Bronchial smooth muscle cell (primary cell): ENCODE measurements at places on chromosomes 2 and 18. TPM values are rescaled to one million over a fixed set of nuclear protein-coding genes. Genes with fewer than 3 reads are reported as not detected.

The ABCG5 gene
- not detected in 2 replicates for total RNA-seq

The PREB gene
- total RNA-seq, result 40.7 TPM in 2 replicates

The FASTKD2 gene
- total RNA-seq, result 32.2 and 36.3 TPM in 2 replicates

The MALT1 gene
- 10.2 and 13.9 TPM in 2 replicates for total RNA-seq

The GKN2 gene
- not detected in 2 replicates for total RNA-seq

The KATNAL2 gene
- total RNA-seq, result 3.8 and 9.5 TPM in 2 replicates

The ARHGAP15 gene
- total RNA-seq, result not detected in 2 replicates

The SERPINB4 gene
- total RNA-seq, result not detected in 2 replicates

The POMC gene
- total RNA-seq, result 1.4 TPM in 1 of 2 replicates, not detected in the other

The CD28 gene
- not detected in 2 replicates for total RNA-seq

The HOXD12 gene
- total RNA-seq, result not detected in 2 replicates

The LIMS1 gene
- total RNA-seq, result 53.1 and 98.4 TPM in 2 replicates

The GPR55 gene
- not detected in 2 replicates for total RNA-seq

The CDK15 gene
- total RNA-seq, result 5.8 and 15.2 TPM in 2 replicates

The RESP18 gene
- not detected in 2 replicates for total RNA-seq
